OCI-M1 (cell line): ENCODE measurements at places on chromosomes 4 and X.

DNA sequence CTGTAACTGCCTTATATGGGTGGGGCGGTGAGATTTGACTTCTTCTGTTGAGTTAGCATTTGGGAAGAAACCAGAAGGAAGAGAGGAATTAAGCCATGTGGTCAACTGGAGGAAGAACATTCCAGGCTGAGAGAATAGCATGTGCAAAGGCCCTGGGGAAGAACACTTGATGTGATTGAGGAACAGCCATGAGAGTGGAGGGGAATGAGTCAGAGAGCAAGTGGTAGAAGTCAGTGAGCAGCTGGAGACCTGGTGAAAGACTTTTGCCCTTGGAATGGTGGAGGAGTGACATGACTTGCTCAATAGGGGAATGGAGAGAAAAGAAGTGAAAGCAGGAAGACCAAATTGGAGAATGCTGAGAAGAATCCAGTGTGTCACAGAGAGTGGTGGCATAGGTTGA lies 327.8 kb upstream of the HAND2 start:
- no peak for DNase-seq

- DNase-seq, result no peak
Observed at GRCh38 chrX:16335181-16335580, 167.9 kb downstream of the MAGEB17 start.

DNA sequence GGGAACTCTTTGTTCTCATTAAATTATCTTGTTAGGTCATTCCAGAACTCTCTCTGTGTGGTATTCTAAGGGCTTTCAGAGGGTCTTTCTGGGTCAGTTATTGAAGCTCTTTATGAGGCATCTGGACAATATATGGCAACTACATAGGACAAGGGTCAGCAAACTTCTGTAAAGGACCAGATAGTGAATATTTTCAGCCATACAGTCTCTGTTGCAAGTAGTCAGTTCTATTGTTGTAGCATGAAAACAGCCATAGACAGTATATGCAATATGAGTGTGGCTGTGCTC lies 35.1 kb downstream of the HADH start:
- DNase-seq, result no peak

DNA sequence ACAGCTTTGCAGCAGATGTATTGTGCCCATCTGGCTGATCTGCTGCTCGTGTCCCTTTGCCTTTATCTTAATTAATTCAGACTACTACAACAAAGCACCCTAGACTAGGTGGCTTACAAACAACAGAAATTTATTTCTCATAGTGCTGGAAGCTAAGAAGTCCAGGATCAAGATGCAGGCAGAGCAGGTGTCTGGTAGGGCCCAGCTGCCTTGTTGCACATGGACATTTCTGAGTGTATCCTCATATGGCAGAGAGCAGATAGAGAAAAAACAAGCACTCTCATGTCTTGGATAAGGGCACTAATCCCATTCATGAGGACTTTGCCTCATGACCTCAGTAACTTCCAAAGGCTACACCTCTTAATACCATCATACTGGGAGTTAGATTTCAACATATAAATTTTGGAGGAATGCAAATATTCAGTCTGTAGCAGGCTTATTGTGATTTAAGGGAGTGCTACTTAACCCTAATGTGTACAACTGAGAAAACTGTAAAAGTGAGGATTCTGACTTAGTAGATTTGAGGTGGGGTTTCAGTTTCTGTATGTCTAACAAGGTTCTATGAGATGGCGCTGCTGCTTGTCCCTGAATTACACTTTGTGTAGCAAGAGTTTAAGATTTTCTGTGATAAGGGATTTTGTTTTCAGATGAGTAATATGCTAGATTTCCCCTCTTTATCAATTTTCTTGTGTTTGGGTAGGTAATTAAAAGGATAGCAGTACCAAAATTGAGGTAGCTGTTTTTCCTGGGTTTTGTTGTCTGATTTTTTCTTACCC lies 473.2 kb upstream of the TECRL start:
- DNase-seq, result no peak

DNA sequence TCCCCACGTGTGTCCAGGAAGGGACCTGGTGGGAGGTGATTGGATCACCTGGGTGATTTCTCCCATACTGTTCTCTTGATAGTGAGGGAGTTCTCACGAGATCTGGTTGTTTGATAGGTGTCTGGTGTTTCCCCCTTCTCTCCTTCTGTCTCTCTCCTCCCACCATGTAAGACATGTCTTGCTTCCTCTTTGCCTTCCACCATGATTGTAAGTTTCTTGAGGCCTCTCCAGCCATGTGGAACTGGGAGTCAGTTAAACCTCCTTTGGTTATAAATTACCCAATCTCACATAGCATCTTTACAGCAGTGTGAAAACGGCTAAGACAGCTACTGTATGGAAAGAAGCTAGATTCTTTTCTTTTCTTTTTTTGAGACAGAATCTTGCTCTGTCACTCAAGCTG lies 21.6 kb upstream of the FGG start:
- DNase-seq, result peak; percentile 45

DNA sequence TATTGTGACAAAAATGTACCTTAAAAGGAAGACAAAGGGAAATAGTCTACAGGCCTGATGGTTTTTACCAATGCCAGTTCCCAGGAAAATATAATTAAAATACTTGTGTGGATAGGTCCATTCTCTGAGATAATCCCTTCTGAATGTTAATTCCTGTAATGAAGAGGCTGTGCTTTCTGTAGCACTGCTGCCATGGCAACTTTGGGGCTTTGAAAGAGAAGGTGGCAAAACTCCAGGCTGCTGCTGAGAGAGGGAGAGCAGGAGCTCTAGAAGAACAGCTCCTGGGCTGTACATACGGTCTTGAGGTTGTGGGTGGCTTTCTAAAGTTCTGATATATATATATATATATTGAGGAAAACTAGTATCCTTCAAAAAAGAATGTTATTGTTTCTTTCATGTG lies 125.4 kb downstream of the PDLIM5 start:
- DNase-seq, result no peak

DNA sequence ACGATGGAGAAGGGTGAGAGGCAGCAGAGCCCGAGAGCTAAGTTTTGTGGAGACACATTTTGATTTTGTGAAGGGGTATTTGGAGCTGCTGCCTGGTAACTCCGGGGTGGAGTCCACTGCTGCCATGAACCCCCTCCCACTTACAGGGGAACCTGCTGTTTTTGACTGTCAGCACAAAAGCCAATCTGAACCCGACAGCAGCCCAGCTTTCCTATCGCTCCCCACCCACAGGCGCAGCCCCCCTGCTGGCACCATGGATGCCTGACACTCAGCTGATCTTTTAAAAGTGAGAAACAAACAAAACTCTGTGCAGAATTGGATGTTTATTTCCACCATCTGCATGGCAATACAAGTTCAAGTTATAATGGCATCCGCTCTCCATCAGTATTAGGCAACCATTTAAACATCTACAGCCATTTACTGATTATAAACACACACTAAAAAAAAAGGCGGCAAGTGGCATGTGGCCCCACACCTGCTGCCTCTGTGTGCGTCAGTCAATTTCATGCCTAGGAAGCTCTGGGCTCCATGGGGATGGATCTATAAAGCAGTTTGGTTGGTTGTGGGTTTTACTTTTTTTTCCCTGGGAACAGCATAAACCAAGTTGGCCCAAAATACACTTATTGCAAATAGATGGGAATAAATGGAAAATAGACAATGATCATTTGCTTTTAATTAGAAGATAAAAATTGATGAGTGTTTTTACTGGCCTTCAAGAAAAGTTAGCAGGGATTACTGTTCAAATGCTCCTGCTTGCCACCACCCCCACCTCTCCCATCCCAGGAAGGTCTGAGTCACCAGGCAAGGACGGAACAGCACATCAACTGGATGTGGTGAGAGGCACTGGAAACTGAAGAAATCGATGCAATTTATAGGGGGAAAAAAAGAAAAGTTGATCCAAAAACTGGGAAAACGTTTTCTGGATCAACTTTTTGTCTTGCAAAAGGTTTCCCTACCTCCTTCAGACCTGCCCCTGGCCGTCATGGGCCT lies 46.0 kb downstream of the SEPSECS start:
- no peak for DNase-seq

- no peak for DNase-seq
Observed at GRCh38 chr4:98932539-98932938, 3.6 kb upstream of the EIF4E start.

- no peak for DNase-seq
Observed at GRCh38 chrX:38871129-38872029, 70.1 kb downstream of the MID1IP1 start.

GRCh38 chr4:74631338-74631737 lies 163.0 kb downstream of the BTC start:
- DNase-seq, result no peak

DNA sequence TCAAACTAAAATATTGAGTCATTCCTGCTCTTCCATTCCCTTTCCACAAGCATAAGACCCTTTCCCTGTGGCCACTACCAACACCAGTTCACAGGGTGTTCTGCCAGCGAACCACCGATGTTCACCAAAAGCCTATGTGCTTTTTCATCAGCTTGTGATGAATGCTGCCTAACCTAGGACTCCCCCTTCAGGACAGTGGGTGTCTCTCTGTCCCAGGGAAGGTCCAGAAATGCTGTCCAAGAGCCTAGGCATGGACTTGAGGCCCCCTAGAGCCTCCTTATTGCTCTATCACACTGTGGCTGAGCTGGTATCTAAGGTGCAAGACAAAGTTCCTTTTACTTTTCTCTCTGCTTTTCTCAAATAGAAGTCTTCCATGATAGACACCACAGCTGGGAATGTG lies 1015.6 kb downstream of the PCDH19 start:
- DNase-seq, result peak; percentile 5

DNA sequence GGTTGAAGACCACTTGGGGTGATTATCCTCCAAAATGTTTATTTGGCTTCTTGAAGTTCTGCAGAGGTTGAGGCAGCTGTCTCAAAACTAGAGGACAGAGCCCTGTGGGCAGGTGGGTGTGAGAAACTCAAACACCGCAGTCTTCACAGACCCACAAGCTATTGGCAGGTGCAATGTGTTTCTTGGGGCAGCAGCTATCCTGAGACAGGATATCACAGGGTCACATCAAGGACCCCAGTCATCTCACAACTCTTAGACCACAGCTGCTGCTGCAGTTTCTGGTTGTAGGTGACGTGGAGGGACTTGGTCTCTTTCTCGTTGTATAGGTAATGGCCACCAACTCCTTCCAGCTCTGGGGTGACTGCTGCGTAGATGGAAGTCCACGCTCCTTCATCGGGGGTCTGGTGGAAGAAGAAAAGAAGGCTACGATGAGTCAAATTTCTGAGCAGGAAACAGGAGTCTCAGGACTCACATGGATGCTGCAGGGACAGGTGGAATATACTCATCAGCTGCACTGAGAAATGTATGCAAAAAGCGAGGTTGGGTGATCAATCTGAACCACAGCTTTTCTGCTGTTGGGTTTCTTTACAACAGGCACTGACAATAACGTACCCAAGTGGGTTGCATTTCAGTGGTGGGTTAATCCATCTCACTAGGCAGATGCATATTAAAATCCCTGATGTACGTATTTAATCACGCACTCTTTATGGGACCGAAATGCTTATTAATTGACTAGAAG lies 279.8 kb downstream of the DHRSX start:
- DNase-seq, result no peak

DNA sequence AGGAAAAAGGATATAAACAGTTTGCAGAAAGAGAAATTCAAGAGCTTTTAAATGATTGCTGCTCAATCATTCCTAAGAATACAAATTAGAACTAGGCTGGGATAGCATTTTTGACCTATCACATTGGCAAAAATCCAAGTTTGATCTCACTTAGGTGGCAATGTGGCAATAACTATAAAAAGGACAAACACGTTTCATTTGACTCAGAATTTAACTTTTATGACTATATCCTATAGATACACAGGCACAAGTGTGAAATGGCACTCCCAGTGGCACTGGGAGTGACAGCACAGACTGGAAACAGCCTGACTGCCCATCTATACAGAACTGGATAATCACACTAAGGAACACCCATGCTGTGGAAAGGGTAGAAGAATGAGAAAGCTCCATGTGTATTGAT lies 11.1 kb downstream of the CENPU start:
- DNase-seq, result peak; percentile 68

- no peak for DNase-seq
Observed at GRCh38 chr4:6984612-6985425, 58.4 kb upstream of the TADA2B start.

GRCh38 chrX:434946-435345 lies 48.2 kb upstream of the PPP2R3B start:
- no peak for DNase-seq

GRCh38 chrX:23883737-23884354 lies 23.9 kb downstream of the APOO start:
- DNase-seq, result peak; percentile 42

DNA sequence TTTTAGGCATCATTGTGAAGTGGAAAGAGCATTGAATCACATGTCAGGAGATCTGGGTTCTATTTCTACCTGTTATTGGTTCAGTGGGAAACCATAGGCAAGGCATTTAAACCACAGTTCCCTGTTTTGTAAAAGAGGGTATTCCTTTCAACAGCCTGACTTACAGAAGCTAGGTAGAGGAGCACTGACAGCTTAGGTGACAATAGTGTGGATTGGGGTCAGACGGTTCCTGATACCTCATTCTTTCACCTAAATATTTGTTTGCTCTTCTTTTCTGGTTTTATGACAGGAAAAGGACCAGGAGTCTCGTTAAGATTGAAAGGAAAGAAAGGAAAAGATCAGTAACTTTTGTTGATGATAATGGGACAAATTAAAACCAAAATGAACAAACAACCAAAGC lies 15.9 kb upstream of the PDLIM5 start:
- DNase-seq, result no peak

DNA sequence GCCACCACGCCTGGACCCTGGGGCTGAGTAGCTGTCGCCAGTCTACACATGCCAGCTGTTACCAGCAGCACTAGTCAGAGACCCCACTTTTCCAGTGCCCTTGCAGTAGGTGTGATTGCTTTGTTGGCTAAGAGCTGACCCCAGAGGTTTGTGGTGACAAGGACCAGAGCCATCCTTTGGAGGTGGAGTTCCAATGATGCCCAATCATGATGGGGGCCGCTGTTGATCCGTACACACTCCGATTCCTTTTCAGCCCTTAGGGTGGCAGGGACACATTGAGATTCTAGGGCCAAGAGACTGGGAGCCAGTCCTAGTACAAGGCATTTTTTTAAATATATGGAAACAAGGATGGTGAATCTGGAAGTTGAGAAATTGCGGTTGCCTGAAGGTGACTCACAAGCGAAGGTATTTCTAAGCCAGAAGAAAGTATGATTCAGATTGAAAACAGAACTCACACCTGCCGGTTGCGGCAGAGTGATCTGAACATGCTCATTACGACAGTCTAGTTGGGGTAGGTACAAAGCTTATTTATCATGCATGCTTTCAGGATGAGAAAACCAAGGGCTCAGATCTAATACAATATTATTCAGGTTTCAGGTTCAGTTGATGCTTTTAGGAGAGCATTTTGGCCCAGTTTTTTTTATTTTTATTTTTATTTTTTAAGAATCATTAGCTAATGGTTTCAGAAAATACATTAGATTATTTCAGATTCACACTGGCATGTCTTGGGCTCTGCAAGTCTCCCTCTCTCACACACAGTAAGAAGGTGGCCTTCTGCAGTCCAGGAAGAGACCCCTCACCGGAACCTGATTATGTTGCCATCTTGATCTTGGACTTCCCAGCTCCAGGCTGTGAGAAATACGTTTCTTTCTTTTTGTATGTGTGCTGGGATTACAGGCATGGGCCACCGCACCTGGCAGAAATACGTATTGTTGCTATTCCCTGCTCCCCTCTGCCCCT lies 43.4 kb downstream of the SHROOM2 start:
- no peak for DNase-seq
